ENCODE measurements at places on chromosomes 16 and 17.
A peak's percentile ranks its signal among the peaks of the same experiment; 100 is the strongest.

DNA sequence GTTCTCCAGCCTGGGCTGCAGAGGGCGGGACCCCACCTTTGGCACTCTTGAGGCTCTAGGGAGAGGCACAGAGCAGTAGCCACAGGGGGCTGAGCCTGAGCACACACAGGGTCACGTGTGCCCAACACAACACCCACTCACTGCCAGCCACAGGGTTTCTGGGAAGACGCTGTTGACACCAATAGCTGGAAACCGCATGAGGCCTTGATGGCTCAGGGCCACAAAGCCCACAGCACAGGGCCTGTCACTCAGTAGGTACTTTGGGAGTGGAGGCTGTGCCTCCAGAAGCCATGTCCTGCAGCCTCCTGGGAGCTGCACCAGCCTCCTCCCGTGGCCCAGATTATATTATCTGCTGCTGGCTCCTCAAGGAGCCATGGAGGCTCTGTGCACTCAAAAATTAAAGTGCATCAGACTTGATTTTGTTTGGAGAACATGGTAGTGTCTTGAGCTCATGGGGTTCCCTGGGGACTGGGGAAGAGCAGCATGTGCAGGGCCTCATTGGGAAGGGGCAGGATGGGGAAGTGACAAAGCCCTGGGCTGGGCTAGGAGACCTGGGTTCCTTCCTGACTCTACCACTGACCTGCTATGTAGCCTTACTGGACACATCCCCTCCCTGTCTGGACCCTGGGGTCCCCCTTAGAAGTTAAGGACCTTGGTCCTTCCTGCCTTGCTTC, 12.5 kb upstream of the SREBF1 start:
- peak; percentile 66 for DNase-seq

DNA sequence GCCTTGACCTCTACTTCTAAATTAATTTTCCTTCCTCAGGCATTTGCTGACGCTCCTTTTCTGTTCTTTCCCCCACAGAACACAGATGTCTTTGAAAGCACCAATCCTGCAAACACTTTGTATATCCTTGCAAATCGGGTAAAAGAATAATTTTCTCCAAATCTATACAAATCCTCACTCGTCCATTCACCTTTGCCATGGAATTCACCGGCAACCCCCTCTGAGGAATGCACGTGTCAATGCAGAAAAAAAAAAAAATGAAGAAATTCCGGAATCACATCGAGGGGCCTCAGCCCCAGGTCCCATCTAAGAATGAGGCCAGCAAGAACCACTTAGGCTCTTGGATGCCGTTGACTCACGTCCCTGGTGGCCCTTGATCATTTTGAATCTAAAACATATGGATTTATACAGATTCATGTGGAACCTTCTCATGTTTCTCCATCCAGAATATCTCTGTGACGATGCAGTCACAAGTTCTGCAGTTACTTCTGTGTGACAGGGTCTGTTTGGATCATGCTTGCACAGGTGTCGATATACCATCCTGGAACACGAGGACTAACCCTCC, 136.9 kb downstream of the RBFOX3 start:
- no peak for DNase-seq

GRCh38 chr17:19329136-19329535, 33.4 kb downstream of the B9D1 start:
- no peak for DNase-seq

GRCh38 chr16:50533317-50533716, 14.9 kb upstream of the NKD1 start:
- no peak for DNase-seq

GRCh38 chr17:49497148-49498028, 2.3 kb downstream of the NGFR start:
- DNase-seq: peak; percentile 61

DNA sequence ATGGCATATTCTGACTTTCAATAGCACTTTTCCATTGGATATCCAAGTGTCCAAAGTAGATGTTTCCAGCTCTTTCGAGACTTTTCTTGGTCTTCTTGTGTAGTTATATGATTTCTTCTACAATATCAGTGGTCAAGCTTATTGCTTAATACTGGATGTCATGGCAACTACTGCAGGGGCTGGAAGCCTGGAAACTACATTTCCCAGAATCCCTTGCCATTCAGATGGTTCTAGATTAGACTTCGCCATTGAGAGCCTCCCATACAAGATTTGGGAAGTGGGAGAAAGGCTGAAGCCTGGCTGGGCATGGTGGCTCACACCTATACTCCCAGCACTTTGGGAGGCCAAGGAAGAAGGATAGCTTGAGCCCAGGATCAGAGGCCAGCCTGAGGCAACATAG, 153.6 kb downstream of the C16orf95 start:
- no peak for DNase-seq

DNA sequence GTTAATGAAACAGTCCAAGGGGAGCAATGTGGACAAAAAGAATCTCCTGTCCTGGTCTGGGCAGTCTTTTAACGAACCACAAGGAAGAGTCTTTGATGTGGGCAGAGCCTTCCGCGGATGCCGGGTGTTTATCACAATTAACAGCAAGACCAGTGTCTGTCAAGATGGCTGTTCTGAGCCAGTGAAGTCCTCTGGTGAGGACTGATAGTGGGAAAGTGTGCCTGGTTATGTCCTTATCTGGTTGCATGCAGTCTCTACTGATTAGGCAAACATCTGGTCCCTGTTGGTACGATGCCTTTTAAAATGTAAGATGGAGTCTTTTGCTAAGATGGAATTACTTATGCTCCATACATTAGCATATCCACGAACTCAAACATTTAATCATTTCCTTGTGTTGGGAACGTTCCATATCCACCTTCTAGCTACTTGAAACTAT, 88.5 kb downstream of the ZNF18 start:
- DNase-seq: no peak

- peak; percentile 75 for DNase-seq
These were observed 19.0 kb upstream of the KLHDC4 start for GRCh38 chr16:87784812-87785211.

GRCh38 chr17:56640116-56640515, 46.6 kb downstream of the NOG start:
- DNase-seq: no peak

DNA sequence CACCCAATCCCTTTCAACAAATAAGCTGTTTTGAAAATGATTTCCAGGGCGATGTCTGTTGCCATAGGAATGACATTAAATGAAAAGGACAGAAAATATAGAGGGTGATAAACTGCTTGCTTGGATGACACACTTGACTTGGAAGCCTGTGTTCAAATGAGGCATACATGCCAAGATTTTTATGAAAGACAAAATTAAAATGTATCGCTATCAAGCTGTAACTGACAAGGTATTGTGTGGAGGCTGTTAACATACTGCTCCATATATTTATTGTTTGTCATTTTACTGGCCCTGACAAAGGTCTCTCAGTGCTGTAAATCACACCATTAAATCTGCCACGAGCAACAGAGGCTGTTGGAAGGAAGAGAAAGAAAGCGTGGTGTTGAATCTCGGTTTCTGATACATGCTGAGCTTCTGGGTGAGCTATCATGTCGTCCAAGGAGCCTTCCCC, 456.2 kb upstream of the SALL1 start:
- DNase-seq: no peak

- peak; percentile 61 for DNase-seq
These were observed 7.0 kb downstream of the CUEDC1 start for GRCh38 chr17:57948169-57948554.

DNA sequence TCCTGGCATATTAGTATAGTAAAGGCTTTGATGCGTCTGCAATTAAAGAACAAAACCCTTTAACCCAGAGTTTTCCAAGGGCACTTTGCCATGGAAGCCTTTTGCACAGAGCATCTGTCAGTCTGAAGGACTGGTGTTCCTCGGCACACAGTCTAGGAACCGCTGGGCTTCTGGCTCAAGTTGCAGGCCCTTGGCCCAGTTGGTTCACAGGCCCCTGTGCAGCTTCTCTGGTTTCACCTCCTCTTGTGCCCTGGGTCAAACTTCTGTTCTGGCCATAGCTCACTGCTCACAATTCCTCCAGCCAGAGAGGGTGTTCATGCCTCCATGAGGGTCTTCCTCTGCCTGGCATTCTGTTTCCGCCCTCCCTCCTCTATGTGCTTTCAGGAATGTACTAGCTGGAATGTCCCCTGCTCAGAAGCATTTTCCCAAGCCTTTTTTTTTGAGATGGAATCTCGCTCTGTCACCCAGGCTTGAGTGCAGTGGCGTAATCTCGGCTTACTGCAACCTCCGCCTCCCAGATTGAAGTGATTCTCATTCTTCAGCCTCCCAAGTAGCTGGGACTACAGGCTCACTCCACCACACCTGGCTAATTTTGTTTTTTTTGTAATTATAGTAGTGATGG, 34.5 kb upstream of the TEX2 start:
- DNase-seq: no peak

DNA sequence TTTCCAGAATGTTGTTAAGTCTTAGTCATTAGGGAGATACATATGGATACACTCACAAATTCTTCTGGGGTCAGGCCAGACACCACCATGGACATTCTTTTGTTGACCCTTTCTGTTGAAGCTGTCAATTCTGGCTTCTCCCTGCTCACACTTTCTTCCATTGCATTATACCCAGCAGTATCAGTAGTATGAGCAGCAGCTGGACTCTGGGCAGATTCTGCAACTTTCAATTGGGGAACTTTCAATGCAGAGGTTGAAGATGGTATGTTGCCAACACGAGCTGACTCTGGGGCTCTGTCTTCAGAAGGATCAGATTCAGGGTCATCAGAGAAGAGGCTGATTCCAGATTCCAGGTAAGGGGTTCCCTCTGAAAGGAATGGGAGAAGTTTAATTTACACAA, 45.8 kb downstream of the RND2 start:
- no peak for DNase-seq

DNA sequence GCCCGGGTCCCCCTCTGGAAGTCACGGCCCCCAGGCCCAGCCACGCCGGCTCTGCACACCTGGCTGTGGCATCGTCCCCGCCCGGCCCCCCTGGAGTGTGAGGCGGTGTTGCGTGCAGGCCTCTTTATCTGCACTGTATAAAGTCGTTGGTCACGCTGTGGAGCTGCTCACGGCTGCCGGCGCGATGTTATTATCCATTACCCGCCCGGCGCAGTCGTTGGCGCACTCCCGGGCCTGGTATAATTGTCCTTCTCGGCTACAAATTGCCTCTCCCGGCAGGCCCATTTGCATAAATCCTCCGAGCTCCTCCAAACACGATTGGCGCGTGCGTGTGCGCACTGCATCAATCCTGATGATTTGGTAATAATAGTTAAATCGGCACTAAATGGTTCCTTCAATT, 57.8 kb downstream of the BAHCC1 start:
- no peak for DNase-seq

- peak; percentile 69 for DNase-seq
These were observed 335.3 kb downstream of the SOX9 start for GRCh38 chr17:72456075-72456474.

DNA sequence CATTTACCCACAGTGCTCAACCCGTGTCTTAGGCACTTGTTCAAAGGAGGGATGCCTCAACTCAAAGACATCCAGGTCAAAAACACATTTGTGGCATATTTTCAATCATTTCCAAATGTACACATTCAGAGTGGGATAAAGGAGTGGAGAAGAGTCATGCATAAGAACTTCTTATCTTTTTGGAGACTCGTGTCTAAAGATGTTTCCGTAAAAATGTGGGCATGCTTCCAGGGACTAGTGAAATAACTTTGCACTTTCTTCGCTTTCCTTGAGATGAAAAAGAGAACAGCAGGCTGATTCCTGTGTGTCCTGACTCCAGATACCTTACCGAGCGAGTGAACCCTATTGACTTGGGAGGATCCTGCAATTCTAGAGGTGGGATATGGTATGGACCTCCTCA, 256.6 kb upstream of the KCNJ16 start:
- no peak for DNase-seq

- DNase-seq: no peak
These were observed at the start of gene ICAM2 for GRCh38 chr17:64020056-64020766. TSS of gene ICAM2 (minus strand) at chr17:64020633. CDS start at chr17:64006691, 13,942 bp downstream.

GRCh38 chr16:3797473-3797872, 80.1 kb upstream of the TRAP1 start:
- no peak for DNase-seq

DNA sequence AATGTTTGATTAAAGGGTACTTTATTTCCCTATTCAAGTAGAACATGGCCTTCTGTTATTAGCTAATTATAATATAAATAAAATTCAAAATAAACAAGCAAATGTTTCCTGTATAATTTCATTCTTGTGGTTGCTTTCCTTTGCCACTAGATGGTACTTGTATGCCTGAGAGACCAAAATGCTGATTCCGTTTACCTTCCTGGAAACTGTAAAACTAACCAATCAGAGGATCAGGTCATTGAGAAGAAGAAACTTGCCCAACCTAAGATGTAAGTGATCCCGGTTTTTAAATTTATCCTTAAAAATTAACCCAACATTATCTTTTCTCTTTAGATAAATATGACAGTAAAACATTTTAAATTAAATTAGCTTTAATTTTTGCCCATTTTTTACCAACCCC, 8.1 kb upstream of the ABCA5 start:
- peak; percentile 41 for DNase-seq

GRCh38 chr16:57394444-57394843, 10.1 kb upstream of the CCL17 start:
- DNase-seq: peak; percentile 31

DNA sequence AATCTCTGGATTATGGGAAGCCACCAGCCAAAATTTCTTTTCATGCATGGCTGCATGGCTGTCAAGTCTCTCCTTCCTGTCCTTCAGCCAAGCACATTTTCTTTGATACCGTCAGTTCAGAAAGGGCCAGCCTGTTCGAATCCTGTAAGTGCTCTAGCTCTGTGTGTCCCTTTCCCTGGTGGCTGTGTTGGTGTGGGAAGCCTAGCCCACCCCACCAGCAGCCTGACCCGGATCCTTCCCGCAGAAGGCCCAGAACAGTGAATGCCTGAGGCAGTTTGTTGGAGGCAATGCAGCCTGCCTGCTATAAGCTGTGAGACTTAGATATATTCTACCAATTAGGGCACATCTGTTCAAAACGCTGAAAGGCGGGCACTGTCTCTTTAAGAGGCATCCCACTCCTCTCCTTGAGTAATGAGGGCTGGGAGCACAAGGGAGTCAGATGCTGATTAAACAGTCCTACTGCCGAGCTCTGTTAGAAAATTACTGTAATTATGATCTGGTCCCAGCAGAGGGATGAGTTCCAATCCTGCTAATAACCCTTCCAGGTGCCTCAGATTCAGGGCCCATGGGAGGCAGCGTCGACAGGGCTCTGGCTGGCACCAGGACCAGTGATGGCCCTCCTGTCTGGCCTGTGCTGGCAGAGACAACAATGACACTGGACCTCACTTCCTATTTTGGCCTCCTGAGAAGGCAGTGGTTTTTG, 18.4 kb downstream of the SNX11 start:
- no peak for DNase-seq

GRCh38 chr17:81510785-81511553, 1.6 kb downstream of the ACTG1 start:
- DNase-seq: peak; percentile 69

- DNase-seq: peak; percentile 80
These were observed 77.0 kb upstream of the TNRC6C start for GRCh38 chr17:77881545-77881944.

GRCh38 chr17:43171586-43172487, 823 bp downstream of the NBR1 start:
- DNase-seq: peak; percentile 87

GRCh38 chr17:18937981-18938691, 13.8 kb upstream of the SLC5A10 start:
- DNase-seq: no peak

- no peak for DNase-seq
These were observed 76.7 kb downstream of the PLD6 start for GRCh38 chr17:17129466-17129865.

Measured in astrocyte of the hippocampus (primary cell).